ENCODE measurements at places on chromosomes 3 and 15.

- DNase-seq, result no peak
Observed at GRCh38 chr3:158140396-158140795, 30.5 kb downstream of the RSRC1 start.

GRCh38 chr15:68295014-68295805, 17.7 kb downstream of the FEM1B start:
- no peak for DNase-seq

GRCh38 chr3:52715714-52716305, 9.9 kb downstream of the SPCS1 start:
- DNase-seq, result no peak

- DNase-seq, result peak; percentile 23
Observed at GRCh38 chr3:43477600-43477999, 144.2 kb downstream of the ANO10 start.

DNA sequence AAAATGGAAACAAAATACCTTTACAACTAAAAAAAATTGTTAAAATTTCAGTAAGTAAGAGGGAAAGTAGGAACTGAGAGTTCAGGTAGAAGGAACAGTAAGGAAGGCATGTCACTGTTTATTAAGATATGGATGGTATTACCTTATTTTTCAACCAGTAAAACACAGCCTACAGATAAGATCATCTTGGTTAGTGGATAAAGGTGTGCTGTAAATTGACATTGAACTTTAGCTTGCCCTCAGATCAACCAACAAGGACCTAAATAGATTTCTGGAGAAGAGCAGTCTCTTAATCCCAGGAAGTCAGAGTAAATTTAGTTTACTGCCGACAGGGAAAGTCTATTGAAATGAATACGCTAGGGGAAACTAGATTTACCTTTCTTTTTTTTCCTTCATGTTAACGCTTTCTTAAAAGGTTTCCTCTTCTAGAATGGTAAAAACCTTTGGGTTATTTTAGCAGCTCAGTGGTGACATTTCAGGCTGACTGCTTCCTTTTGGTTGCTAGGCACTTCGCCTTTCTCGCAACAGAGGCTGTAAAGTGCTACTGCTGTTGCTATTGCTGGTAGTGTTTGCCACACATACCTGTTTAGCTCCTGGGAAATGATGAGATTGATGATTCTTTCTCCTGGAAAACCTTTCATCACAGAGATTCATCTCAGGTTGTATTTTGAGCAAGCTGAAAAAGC, 12.9 kb downstream of the DZIP3 start:
- no peak for DNase-seq

DNA sequence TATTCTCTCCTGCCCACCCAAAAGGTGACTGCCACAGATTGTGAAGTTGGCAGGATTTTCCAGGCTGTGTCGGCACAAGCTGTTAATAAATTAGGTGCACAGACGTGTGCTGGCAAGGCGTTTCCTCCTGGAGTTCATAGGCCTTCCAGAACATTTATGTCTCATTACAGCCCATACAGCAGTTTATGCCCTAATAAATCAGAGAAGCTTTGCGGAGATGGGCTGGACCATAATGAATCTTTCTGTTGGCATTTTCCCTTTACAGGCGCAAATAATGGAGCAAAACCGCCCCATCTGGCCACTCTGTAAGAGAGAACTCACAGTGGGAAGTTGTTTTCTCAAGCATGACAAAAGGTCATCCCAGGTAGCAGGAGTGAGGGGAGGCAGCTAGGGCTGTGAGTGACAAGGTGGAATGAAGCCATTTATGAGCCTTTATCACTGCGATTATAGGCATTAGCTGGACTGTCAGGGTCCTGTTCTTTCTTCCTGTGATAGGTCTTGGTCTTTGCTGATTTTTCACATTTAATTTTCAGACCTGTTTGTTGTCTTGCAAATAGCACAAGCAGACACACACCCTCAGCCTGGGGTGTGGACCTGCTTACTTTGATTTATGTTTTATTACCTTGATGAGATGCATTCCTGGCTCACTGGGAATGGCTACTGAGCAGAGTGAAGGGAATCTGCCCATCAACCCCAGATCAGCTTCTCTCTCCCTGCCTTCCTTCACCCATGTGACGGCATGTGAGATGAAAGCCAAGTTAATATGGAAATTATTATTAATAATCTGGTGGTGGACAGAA, 257.5 kb downstream of the LRTM1 start:
- DNase-seq, result no peak

- DNase-seq, result no peak
Observed at GRCh38 chr3:13662238-13662847, 113.4 kb downstream of the FBLN2 start.

GRCh38 chr3:67529337-67529736, 125.1 kb downstream of the SUCLG2 start:
- no peak for DNase-seq

GRCh38 chr15:91584895-91585294, 268.6 kb upstream of the SLCO3A1 start:
- no peak for DNase-seq

DNA sequence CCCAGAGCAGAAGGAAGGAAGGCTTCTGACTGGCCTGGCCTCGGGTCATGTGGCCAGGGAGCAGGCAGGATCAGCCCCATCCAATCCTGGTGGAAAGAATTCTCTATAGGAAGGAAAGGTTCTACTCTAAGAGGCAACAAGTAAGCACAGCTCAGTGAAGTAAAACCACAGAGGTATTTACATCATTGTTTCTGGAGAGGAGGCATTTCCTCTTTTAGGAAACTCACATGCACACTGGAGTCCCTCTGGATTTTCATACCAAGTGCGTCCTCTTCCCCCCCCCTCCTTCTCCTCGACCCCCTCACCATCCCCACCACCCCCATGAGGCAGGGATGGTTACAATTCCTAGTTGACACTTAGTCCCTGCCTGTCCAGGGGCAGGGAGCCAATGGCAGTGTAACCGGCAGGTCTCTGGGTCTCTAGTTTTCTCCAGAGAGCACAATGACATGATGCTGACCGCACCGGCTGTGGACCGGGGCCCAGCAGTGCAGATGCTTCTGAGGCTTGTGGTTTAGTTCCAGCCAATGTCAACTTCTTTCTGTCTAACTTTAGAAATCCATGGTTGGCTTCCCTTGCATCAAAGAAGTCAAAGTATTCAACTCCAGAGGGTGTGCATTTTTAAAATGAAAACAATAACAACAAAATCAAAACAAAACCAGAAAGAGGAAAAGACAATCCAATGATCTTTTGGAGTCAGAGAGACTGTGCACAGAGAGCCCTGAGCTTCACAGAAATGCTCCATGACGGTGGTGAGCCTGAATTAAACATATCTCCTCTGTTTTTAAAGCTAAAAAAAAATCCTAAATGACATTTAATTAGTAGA, 230.3 kb upstream of the TLE3 start:
- no peak for DNase-seq

DNA sequence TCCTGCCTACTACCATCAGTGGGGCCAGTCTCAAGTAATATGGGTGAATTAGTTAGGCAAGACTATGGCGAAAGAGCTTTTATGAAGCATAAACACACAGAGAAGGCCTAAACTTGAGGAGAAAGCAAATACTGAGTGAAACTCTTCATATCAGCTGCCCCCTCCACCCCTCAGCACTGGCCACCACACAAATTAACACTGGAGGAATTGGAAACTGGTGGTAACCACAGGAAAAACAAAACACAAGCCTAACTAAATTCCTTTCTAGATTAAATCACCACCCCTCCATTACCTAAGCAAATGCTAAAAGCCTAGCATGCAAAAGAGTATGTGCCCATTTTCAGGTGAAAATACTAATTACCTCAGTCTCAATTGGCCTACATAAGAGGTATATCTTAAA, 774.7 kb upstream of the NECTIN3 start:
- no peak for DNase-seq

- no peak for DNase-seq
Observed at GRCh38 chr3:136576279-136577009, 175.7 kb downstream of the STAG1 start.

DNA sequence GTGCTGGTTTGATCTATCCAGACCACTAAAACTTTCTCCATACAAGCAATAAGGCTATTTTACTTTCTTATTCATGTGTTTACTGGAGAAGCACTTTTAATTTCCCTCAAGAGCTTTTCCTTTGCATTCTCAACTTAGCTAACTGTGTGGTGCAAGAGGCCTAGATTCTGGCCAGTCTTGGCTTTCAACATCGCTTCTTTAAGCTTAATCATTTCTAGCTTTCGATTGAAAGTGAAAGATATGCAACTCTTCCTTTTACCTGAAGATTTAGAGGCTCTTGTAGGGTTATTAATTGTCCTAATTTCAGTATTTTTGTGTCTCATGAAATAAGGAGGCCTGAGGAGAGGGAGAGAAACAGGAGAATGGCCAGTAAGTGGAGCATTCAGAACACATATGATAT, 234.8 kb upstream of the GADL1 start:
- DNase-seq, result no peak

GRCh38 chr3:113266738-113267137, 55.4 kb downstream of the BOC start:
- DNase-seq, result no peak

DNA sequence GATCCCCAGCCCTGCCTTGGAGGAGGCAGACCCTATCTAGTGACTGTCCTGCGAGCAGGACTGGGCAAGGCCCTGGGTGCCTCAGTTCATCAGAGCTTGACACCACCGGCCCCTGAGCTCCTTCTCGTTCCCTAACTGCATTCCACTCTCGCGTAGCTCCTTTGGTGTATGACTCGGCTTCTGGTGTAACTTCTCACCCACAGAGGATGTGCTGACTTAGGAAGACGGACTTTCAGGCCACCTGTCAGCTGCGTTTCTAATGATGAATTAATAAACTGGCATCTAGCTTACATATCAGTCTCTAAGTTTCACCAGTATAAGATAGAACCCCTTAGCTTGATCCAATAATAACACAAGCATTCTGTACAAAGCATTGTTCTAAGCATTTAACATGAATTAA, 17.5 kb downstream of the ABCF3 start:
- DNase-seq, result no peak

- no peak for DNase-seq
Observed at GRCh38 chr15:66101715-66102395, 151.7 kb downstream of the MEGF11 start.

DNA sequence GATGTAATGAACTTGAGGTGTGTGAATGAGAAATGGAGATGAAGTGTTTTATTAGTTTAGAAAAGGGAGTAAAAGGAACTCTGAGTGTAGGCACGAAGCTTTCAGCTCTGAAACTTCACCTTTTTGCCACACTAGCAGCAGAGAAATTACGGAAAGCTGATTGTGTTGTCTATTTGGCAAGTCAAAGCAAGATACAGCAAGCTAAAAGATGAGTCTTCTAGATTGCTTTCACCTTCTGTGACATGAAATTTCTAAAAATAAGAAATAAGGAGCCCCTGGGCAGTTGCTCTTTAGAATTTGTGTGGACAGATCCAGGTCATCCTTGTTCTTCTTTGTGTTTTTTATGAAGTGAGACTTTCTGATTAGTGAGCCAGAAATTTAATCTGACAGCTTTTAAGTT, 143.4 kb downstream of the FNDC3B start:
- DNase-seq, result no peak

DNA sequence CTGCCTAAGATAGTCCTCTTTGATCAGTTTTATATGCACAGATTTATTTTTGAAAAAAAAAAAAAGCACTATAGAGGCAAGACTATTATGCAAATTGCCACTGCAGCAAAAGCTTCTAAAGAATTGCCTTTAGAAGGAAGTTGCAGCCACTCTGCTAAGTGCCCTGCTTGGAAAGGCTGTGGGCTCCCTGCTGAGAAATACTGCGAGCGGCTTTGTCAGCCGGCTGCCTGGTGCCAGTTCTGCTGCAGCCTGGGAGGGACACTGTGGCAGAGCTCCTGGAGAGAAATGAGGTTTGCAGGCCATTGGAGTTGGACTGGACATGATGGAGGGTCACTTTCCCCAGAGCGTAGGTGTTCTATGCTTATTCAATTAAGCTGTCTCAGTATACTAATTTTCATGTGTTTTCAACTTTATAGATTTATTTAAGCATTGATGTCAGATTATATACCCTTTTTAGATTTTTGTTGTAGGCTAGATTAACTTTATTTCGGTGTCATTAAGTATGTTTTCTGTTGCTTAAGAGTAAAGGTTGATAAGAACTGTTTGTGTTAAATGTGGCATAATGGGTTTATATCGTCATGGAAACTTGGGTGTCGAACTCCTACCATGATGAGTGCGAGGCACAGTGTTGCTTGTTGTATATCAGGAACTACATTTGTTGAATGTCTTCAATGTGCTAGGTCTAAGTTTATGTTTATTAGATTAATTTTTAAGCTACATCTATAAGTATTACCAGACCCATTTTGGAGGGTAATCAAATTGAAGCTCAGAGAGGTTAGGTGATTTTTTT, 6.6 kb downstream of the MAP2K5 start:
- DNase-seq, result no peak

DNA sequence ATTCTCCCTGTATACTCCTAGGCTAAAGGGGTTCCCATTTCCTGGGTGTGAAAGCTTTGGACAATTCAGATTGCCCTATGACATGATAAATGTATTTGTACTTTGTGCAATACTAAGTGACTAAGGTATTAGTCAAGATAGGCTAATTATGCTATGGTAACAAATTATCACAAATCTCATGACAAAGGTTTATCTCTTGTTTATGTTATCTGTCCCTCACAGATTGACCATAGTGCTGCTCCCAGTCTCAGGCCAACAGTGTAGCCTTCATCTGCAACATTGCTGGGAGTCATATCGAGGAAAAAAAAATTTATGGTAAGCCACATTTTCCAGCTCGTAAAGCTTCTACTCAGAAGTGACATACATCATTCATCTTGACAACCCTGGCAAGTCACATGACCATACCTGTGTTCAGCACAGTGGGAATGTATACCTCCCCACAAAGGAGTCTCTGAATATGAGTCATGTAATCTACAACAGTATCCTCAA, 346.2 kb downstream of the IGSF11 start:
- no peak for DNase-seq

GRCh38 chr15:87354661-87355410, 901.7 kb downstream of the NTRK3 start:
- no peak for DNase-seq

- no peak for DNase-seq
Observed at GRCh38 chr3:156180077-156180476, 59.7 kb downstream of the KCNAB1 start.

- DNase-seq, result no peak
Observed at GRCh38 chr15:41936155-41936554, 36.2 kb downstream of the EHD4 start.

- DNase-seq, result no peak
Observed at GRCh38 chr15:48006031-48006511, 114.7 kb upstream of the SLC24A5 start.

- no peak for DNase-seq
Observed at GRCh38 chr3:128179484-128179819, 26.2 kb downstream of the EEFSEC start.

Data from activated T-helper 2 cell treated with anti-CD3 and anti-CD28 coated beads, Interferon-gamma antibody, Interleukin-2, Interleukin-4, amounts not matched to agents 10 μg/mL and 5 μg/mL and 100 μg/mL, durations not matched to agents 14 hours and 24 hours and 36 hours (primary cell).